Mucosa of gallbladder (tissue), 1 donor: ENCODE measurements at places on chromosomes 5 and 9. TPM values are rescaled to one million over a fixed set of nuclear protein-coding genes. Genes with fewer than 3 reads are reported as not detected.

Gene PCDHGC5
- total RNA-seq: 2.0 TPM

DNA sequence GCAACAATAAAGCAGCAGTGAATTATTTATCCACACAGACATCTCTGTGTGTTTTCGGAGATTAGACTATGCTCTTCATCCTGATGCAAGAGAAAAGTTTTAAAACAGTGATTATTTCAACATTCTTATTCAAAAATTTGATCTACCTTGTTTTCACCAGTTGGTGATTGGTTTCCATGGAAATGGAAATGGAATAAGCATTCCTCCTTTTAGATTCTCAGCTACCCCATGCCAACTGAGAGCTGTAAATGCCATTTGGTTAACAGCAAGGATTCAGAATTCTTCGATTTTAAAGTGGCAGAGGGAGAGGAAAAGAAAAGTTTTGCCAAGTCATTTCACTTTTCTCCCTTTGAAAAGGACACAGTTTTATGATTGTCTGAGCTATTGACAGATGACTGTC is 154.7 kb downstream of the PCSK5 start:
- DNase-seq: no peak

- DNase-seq: no peak
These were observed 1.5 kb downstream of the CDC42SE2 start for GRCh38 chr5:131265311-131265803.

GRCh38 chr5:73322437-73323076 is 126.0 kb downstream of the FOXD1 start:
- no peak for DNase-seq

DNA sequence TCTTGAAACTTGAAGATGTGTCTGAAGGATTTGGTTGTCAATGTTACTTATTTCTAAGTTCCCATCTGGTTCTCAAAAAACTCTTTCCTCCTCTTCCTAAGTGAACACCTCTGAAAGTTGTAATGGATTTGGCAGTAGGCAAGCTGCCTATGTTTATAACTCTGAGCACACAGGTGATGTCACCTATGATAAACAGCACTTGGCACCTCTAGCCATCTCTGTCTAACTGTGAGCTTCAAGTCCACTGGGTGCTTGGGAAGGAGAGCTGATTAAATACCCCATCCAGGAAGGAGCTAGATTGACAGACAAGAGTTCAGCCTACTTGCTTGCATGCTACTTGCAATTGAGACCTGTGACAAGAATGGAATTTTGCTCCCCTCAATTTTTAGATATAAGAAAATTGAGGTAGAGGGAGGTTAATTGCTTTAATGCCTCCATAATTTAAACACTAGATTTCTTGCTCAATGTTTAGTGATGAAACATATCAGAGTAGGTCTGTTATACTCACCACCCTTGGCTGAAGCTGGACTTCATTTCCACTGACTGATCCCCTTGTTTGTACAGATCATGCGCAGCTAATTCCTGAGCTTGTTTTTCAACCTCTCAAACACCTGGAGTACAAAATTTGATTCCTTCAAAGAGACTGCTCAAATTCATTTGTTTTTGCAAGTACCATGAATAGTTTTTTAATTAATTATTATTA is 49.9 kb downstream of the PDE4D start:
- no peak for DNase-seq
